ENCODE measurements at places on chromosomes 7 and 10.

DNA sequence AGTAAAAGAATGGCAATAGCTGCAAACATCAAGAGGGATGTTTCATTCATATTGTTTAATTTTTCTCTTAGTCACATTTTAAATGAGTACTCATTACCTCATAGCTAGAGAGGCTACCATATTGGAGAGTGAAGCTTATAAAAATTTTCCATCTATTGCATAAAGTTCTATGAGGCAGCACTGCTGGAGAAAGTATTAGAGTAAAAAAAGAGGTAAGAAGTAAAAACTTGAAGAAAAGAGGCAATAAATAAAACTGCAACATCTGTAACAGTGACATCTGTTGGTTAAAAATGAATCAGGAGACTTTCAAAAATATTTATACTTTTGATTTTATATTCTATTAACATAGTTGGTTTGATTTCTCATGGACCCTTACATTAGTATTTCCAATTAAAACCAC lies 284.5 kb upstream of the SEMA3D start:
- DNase-seq = no peak

DNA sequence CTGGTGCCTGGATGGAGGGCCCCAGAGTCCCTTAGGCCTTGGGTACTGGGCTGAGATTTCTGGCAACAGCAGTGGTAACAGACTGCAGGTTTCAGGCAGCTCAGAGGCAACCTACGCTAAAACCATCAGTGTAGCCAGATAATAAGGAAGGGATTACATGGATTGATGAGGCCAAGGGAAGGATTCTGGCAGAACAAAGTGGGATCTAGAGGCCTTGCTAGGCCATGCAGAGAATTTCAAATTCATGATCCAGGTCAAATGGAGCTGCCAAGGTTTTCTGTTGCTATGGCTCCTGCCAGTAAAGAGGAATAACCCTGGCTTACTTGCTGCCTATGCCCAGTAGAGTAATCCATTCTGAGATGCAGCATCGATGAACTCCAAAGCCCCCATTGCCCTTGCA lies 445.7 kb downstream of the ADRA2A start:
- DNase-seq = no peak

- DNase-seq = no peak
Measured at GRCh38 chr10:5585517-5586206, 60.9 kb downstream of the CALML3 start.

DNA sequence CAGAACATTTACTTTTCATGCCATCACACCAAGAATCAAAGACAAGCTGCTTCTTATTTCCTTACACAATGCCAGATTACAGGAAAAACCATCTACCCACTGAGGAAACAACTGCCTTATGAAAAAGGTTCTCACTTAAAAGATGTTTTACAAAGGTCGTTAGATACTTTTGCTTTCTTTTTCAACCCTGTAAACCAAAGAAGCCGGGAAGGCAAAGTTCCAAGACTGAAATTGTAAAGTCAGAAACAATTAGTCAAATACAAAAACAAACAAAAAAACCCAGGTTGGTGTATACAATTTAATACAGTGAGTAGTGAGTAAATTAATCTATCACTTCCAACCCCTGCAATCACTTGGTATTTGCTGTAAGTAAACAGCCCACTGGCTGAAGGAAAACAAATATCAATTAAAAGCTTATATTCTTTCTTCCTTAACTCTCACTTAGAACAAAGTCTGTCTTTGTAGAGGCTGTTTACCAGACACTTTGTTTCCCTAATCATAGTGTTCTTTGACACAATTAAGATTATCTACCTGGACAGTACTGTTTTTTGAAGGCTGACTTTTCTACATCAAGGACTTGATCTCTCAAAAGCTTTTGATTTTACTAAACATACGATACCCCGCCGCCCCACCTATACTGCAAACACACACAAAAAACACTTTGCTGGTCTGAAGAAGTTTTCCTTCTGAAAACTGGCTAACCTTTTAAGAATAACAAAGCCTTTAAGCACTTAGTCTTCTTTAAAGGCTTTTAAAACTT lies 18.1 kb downstream of the ERLIN1 start:
- DNase-seq = peak; percentile 28

GRCh38 chr10:37765216-37765615 lies 92.2 kb downstream of the ZNF248 start:
- no peak for DNase-seq

- no peak for DNase-seq
Measured at GRCh38 chr7:822692-823276, 9.5 kb upstream of the SUN1 start.

DNA sequence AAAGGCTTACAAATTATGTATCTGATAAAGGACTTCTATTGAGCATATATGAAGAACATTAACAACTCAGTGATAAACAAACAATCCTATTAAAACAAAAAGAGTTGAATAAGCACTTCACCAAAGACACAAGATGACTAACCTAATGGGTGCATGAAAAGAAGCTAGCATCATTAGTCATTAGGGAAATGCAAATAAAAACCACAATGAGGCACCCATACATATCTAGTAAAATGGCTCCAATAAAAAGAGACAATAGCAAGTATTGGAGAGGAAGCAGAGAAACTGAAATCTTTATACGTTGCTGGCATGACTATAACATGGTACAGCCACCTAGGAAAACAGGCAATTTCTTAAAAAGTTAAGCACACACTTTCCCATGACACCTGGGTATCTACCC lies 77.6 kb upstream of the ZMIZ1 start:
- DNase-seq = no peak

Data from CD4-positive, alpha-beta T cell treated with Interleukin-10 for 1 hour (primary cell).